ENCODE measurements at places on chromosomes 7 and 10. TPM values are rescaled to one million over a fixed set of nuclear protein-coding genes. Genes with fewer than 3 reads are reported as not detected.

The ELOVL3 gene
- total RNA-seq: not detected

- H3K4me1 ChIP-seq: no peaks in the 10 kb centered on the region
- DNase-seq: no peak
- peaks cover 32% of the 10 kb centered on the region for H3K36me3 ChIP-seq
- no peak overlapping the region for H3K4me3 ChIP-seq
Measured at GRCh38 chr7:141624763-141625162, 73.6 kb downstream of the AGK start.

DNA sequence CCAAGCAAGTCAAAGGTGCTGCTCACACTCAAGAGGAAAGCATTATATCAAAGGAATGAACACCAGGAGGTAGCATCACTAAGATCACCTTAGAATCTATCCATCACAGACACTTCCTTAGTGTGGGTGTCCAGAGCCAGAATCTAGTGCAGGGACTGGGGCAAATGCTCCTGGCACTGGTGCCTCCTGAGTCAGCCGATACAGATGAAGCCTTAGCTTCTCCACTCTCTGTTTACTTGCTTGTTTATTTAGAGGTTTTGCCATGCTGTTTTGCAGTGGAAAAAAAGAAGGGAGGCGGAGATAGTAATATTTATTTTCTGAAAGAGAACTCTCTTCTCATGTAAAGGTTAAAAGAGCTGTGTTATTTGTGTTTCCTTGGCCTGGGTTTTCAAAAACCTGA, 303.1 kb downstream of the WDR11 start:
- peaks cover 5% of the 10 kb centered on the region for H3K36me3 ChIP-seq
- no peaks in the 10 kb centered on the region for H3K27me3 ChIP-seq
- no peaks in the 10 kb centered on the region for H3K4me1 ChIP-seq
- no peak overlapping the region for H3K4me3 ChIP-seq

DNA sequence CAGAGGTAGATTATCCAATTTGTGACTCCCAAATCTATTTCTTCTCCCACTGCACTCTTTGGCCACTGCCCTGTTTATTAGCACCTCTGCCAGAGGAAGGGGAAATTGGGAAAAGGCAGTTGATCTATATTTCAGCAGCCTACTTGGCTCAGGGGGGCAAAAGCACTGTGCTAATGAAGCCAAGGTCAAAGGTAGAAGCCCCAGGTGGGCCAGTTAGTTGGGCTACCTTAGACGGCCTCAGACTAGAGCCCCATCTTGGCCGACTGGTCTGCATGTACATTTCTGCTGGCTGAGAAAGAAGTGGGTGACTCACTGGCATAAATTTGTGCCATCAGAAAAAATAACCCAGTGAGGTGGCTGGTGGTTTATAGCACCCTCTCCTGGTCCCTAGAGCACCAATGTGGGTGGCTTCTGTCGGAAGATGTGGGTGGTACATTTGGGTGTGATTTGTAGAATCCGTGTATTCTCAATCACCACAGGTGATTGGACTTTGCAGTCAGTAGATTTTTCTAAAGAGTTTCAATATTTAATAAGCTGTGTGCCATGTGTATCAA, 293.3 kb upstream of the MKI67 start:
- H3K4me3 ChIP-seq: no peak overlapping the region
- no peak for DNase-seq
- no peaks in the 10 kb centered on the region for H3K27me3 ChIP-seq
- H3K4me1 ChIP-seq: no peaks in the 10 kb centered on the region
- no peak overlapping the region for H3K27ac ChIP-seq

DNA sequence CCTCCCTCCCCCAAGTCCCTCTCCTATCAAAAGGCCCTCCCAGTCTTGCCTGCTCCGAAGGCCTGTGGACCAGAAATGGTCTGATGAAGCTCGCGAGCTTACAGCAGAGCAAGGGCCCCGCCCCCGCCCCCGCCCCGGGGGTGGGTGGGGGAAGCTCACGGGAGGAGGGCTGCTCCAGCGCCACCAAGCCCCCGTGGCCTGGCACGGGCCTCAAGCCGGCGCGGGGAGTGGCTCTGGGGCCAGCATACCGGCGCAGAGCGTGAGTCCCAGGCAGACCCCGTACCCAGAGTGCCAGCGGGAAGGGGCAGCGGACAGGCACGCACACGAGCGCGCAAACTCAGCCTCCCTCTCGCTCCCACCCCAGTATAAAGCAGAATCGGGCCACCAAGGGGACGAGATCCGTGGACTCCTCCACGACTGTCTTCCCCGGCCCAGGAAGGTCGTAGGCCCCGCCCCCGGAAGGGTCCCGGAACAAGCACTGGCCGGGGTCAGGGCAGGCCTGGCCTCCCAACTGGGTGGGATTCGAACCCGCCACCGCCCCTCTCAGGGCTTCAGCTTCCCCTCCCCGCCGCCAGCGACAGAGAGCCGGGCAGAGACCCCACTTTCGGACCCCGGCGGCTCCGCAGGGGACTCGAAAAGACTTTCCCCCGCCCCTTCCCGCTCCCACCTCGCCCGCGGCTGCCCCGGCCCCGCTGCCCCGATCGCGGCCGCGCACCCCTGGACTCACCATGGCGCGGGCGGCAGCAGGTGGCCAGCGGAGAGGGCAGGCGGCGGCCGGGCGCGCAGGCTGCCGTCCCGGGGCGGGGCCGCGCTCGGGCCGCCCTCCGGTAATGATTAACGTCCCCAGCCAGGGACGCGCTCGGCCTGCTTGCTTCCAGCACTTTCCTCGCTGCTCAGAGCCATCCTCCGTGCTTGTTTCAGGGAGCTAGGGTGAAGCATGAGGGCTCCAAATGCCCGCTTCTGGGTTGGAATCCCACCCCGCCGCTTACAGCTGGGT, at the start of gene PCBD1:
Gene PCBD1 (minus strand): TSS at position 762 of the 997 bp plus-strand sequence. CDS start 32 bp downstream, at position 730.
- no peak within 1 kb of the TSS for H3K27ac ChIP-seq
- peak within 1 kb of the TSS; percentile 72 for H3K4me3 ChIP-seq
- no peaks in the 10 kb centered on the region for H3K27me3 ChIP-seq

GRCh38 chr7:657565-658119, 68.9 kb upstream of the DNAAF5 start:
- no peak for DNase-seq
- H3K27ac ChIP-seq: no peak overlapping the region
- H3K27me3 ChIP-seq: no peaks in the 10 kb centered on the region
- peaks cover 10% of the 10 kb centered on the region for H3K36me3 ChIP-seq
- no peaks in the 10 kb centered on the region for H3K4me1 ChIP-seq

All from H9 (cell line).